ENCODE measurements at places on chromosomes 12 and 14. TPM values are rescaled to one million over a fixed set of nuclear protein-coding genes. Genes with fewer than 3 reads are reported as not detected.

Gene A2M
- polyA plus RNA-seq = 171 TPM

Gene CSRP2
- polyA plus RNA-seq = 99.2 TPM

Gene KRT1
- polyA plus RNA-seq = not detected

Gene MMP19
- 34.2 TPM for polyA plus RNA-seq

Gene COX8C
- not detected for polyA plus RNA-seq

Gene KRT2
- not detected for polyA plus RNA-seq

Gene TAS2R8
- polyA plus RNA-seq = not detected

Gene PITPNM2
- 0.83 TPM for polyA plus RNA-seq

GRCh38 chr14:106069804-106070625 is 543.6 kb downstream of the TMEM121 start:
- DNase-seq = no peak

DNA sequence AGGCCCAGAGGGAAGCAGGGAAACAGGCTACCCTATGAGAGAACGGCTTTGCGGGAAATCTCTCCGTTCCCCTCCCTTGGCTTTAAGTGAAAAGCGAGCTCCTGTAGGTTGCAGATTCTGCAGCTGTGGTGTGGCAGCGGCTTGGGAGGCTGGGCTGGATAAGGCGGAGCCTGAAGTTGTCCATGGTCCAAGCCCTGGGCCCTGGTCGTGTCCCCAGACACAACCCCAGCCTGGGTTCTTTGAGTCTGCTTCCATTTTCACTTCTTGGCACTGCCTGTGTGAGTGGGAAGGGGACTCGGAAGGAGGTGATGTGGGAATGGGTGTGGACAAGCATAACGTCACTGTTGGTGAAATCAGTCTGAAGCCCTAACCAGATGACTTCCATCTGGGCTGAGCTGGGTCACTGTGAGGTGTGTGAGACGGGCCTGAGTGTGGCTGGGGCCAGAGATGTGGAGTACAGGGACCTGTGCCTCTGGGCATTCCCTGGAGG is 43.0 kb upstream of the CTDSP2 start:
- peak; percentile 81 for DNase-seq

GRCh38 chr12:6959058-6959804 is 8.1 kb downstream of the PTPN6 start:
- no peak for DNase-seq

- no peak for DNase-seq
Measured at GRCh38 chr12:52246720-52247621, 13.9 kb downstream of the KRT7 start.

GRCh38 chr14:26170885-26171284 is 426.9 kb downstream of the NOVA1 start:
- DNase-seq = no peak

DNA sequence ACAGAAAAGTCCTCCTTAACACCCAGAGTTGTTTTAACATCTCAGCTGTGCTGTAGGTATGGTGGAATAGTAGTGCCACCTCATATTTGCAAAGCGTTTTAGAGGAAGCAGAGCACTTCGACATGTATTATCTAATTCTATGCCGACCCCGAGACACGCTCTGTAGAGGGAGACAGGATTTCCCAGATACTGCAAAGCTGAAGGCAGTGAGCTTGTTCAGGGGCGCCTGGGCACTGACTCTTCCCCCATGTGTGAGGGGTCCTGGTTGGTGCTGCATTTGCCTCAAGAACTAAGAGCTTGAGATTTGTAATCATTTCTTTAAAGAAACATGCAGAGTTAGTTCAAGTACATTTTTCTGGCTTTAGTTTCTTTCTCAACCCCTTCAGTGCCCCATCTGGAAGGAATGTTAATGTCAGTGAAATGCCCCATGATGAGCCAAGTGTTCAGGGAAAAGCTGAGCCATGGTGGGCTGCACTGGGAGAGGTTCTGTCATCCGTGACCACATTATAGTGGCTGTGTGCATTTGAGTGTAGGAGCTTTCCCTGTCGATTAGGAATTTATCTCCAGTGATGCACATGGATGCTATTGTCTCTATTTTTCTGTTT is 66.3 kb downstream of the MBIP start:
- DNase-seq = no peak

DNA sequence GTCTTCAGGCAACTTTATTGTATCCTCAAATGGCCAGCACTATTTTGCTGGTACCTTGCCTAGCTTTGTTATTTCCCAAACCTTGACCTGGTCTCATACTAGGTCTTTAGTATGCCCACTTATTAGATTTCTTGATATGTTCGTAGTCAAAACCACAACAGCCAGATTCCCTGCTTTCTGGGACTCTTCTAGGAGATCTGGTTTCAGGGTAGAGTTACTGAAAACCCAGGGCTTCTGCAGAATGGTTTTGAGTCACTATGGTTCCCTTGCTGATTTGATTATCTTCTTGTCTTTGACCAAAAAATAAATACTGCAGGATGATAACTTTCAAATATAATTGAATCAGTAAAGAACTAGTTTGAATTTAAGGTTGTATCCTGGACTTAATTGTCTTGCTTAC is 211.2 kb downstream of the FUT8 start:
- no peak for DNase-seq

DNA sequence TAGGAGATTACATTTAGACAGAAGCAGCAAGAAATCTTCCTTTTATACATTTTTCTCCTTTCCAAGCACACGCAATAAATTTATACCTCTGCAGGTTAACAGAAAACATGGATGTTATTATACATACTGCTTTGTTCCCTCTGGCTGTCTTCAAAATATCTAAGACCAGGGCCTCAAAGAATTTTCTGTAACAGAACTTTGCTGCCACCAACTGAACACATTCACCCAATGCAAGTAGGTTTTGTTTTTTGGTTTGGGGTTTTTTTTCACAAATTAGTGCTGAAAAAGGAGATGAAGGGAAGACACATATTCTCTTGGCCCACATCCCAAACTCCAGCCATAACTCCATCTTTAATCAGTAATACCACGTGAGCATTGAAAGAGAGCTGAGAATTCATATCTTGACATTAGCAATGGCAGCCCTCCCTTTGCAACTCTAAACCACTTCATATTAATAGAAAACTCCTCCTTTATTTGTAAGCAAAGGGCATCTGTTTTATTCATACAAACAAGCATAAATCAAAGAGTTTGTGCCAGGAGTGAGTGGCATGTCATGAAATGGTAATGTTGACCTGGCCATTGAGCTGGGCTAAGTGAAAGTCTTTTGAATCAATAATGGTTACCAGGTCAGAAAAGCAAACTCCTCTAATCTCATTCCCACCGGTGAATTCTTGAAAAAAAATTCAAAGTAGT is 150.8 kb upstream of the FSCB start:
- DNase-seq = no peak

GRCh38 chr12:100755186-100755585 is 39.4 kb upstream of the ANO4 start:
- DNase-seq = no peak

DNA sequence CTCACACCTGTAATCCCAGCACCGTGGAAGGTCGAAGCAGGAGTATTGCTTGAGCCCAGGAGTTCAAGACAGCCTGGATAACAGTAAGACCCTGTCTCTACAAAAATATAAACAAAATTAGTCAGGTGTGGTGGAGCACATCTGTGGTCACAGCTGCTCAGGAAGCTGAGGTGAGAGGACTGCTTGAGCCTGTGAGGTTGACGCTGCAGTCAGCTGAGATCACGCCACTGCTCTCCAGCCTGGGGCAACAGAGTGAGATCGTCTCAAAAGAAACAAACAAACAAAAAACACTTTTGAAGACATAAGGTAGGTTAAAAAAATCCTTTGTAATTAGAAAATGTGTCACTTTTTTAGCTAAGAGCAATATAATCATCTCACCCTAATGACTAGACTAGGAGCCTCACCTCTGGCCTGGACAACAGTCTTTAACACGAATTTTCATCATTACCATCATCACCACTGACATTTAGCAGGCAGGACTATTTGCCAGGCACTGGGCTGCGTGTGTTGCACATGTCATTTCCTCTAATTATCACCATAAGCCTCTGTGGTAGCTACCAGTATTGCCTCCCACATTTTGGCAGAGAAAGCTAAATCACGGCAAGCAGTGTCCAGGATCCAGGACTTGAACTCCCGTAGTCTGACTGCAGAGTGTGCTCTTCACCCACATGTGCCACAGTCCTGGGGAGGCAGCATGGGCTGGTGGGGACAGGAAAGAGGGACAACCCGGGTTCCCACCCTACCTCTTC is 4.6 kb upstream of the SYCP3 start:
- no peak for DNase-seq

GRCh38 chr12:114697741-114698565 is 14.0 kb upstream of the TBX3 start:
- DNase-seq = no peak

DNA sequence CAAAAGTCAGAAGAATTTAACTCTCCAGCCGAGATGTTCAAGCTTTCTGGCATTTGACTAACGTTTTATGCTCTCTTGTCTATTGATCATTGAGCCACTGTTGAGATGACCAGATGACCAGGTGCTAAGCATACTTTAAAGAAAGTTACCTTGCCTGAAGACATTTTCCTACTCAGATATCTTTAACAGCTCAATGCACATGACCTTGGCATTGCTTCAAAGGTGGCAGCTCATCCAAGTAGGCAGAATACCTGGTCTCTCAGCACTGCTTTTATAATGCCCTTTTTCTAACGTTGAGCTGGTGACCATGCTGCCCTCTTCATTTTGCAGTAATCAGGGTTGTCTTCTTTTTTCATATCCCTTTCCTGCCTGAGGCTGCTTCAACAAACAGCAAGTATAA is 358.1 kb downstream of the RAD51B start:
- no peak for DNase-seq

DNA sequence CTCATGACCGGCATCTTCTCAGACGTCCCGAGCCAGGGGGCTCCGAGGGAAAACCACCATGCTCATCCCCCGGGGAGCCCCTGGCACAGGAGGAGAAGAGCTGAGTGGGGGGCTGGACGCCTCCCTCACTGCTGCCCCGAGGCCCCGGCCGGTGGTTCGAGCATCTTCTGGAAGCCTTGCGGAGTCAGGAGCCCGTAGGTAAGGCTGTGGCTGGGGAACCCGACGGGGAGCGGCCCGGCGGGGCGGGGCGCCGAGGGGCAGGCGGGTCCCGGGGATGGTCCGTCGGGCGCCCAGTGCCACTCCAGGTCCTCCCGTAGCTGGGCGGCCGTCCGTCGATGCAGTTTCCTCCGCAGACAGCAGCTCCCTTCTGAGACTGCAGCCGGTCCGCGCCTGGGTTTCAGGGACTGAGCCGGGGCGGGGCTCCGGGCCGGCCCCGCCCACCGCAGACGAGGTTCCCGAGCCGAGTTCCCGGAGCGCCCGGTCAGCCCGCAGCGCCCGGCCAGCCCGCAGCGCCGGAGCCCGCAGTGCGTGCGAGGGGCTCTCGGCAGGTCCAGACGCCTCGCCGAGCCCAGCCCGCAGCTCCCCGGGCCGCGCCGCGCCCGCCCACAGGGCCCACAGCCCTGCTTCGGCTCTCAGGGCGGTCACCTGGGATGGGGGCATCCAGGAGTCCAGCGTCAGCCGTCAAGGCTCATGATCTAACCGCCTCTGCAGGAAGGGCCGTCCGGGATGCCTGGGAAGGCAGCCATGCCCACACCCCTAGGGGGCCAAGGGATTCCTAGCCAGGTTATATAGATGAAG is at the start of gene PGF:
PGF (minus strand) TSS at position 369 of the 798 bp plus-strand sequence; CDS start at position 14, 355 bp downstream.
- no peak for DNase-seq

DNA sequence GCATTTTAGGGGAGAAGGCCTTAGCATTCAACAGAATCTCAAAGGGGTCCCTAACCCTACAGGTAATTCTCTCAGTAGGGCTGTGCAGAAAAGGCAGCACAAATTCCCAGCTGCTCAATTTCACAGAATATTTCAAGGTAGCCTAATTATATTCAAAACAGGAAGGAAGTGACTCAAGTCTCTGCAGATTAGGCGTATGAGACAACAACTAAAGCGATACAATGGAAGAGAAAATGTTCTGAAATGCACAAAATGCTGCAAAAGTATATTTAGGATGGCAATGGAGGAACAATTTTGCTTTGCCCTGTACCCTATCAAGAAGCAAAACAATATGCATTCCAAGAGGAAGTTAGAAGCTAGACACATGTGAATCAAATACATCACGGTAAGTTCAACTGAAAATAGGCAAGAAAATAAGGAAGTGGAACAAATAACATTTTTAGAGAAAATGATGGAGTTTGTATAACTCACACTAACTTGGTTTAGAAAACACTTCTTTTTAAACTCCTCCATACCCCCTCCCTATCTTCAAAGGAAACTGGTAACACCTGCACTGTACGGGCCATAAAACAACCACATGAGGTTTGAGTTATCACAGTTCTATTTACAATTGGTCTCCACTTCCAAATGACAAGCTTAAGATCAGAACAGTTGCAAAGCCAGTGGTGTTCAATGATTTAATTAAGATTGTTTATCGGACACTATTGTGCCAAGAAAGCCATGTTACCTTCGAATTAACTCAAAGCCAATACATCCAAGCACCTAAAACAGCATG is 1.6 kb downstream of the GIT2 start:
- DNase-seq = no peak

Data from BJ (cell line).